ENCODE measurements at places on chromosomes 11 and 22. TPM values are rescaled to one million over a fixed set of nuclear protein-coding genes. Genes with fewer than 3 reads are reported as not detected.

The MMP20 gene
- polyA plus RNA-seq = not detected

DNA sequence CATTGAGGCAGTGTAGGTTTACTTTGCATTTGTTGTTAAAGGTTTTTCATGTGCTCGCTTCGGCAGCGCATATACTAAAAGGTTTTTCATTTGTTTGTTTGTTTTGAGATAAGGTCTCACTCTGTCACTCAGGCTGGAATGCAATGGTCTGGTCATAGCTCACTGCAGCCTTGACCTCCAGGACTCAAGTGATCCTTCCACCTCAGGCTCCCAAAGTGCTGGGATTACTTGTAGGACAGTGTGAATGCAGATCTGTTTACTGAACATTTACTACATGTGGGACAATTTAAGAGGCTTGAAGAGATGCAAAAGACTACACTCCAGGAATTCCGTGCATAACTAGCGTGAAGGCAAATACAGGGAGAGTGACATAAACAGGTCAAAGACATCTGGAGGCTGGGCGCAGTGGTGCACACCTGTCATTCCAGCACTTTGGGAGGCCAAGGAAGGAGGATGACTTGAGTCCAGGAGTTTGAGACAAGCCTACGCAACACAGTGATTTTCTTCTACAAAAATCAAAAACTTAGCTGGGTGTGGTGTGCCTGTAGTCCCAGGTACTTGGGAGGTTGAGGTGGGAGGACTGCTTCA lies 34.1 kb downstream of the YPEL1 start:
- DNase-seq = no peak

- DNase-seq = no peak
Observed at GRCh38 chr11:110349138-110349996, 53.0 kb upstream of the RDX start.

DNA sequence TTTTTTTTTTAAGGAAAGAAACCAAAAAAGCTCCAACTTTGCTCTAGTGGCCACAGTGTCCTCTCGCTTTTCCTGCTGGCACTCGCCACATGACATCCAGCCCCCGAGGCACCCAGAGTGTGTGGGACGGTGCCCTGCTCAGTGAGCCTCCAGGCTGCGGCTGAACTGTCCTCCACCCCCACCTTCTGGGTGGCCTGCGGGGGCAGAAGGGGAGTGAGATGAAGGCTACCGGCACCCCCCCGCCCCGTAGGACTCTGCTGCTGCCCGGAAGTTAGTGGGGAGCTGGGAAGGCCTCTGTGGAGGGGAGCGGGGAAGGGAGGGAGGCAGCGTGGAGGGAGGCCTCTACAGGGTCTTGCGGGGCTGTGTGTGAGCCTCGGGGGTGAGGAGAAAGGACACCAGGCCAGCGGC lies 264.4 kb downstream of the CTTN start:
- DNase-seq = no peak

GRCh38 chr11:46337626-46338345 lies 9.5 kb upstream of the DGKZ start:
- DNase-seq = no peak

The MMP27 gene
- polyA plus RNA-seq = not detected

- no peak for DNase-seq
Observed at GRCh38 chr22:35475545-35475944, 65.1 kb upstream of the RASD2 start.

The SERPIND1 gene
- polyA plus RNA-seq = 0.94 TPM

- no peak for DNase-seq
Observed at GRCh38 chr11:122165607-122166371, 49.8 kb upstream of the BLID start.

GRCh38 chr22:33577862-33578411 lies 342.3 kb downstream of the LARGE1 start:
- no peak for DNase-seq

DNA sequence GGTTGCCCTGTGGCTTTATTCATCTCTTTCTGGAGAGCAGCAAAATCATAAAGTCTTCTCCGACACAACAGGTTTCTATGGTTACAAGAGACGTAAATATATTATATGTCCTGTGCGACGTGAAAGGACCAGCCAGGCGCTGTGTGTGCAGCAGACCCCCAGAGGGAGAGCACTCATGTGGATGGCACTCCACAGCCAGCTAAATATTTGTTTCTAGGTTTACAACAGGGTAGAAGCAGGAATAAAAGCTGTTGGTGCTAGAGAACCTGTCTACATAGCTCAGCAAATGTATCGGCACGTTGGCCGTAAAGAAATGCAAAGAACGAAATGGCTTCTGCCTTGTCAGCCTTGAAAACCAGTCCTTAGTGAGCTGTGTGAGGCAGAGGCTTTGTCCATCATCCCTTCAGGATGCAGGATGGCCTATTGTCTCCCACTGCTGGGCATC lies 133.8 kb upstream of the PITPNB start:
- DNase-seq = no peak

- DNase-seq = no peak
Observed at GRCh38 chr11:31619980-31620379, 110.4 kb downstream of the ELP4 start.

DNA sequence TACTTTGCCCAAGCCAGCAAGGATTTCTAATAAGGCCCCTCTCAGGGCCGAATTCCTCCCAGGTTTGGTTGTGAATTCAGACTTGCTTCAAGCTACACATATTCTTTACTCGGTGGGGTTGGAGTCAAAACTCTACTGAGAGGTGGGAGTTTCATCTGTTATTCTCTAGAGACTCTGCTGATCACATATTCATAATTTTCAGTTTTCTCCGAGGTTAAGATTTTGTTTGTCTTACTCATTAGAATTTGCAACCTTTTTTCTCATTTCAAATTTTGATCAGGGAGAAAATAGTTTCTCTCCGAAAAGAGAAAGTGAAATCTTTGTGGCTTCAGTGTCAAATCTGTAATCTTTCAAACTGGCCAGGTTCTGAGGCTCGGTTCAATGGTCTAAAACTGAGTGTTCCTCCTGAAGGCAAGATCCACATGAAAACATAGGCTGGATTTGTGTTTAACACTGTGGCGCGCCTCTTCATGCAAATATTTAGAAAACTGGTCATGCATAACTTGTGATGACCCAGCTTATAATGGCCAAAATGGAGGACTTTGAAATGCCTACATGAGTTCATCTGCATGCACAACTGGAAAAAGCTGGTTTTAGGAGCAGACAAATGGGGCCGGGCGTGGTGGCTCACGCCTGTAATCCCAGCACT lies 21.5 kb upstream of the GSTP1 start:
- DNase-seq = no peak

DNA sequence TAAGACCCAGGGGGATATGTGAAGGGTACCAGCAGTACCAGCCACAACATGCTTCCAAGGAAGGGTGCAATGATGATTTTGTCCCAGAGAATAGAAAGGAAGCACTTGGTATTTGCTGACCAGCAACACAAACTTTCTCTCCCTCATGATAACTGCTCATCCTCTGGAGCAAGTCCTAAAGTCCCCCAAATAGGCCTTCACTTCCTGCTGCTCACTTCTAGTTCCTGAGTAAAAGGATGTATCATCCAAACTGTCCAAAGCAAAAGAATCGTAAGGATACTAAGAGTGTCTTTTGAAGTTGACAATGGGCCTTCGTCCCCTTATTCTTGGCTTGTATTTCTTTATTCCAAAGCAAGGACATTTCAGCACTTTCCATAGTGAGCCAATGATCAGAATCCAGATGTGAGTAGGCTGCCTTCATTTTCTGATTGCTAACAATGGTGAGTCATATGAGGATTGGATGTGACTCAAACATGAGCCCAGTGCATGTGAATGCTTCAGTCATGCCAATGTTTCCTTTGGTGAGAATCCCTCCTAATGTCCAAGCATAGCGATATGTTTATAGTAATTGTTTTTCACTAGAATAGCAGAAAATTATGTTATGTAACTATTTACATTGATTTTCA lies 243.4 kb upstream of the POU2AF2 start:
- peak; percentile 7 for DNase-seq

DNA sequence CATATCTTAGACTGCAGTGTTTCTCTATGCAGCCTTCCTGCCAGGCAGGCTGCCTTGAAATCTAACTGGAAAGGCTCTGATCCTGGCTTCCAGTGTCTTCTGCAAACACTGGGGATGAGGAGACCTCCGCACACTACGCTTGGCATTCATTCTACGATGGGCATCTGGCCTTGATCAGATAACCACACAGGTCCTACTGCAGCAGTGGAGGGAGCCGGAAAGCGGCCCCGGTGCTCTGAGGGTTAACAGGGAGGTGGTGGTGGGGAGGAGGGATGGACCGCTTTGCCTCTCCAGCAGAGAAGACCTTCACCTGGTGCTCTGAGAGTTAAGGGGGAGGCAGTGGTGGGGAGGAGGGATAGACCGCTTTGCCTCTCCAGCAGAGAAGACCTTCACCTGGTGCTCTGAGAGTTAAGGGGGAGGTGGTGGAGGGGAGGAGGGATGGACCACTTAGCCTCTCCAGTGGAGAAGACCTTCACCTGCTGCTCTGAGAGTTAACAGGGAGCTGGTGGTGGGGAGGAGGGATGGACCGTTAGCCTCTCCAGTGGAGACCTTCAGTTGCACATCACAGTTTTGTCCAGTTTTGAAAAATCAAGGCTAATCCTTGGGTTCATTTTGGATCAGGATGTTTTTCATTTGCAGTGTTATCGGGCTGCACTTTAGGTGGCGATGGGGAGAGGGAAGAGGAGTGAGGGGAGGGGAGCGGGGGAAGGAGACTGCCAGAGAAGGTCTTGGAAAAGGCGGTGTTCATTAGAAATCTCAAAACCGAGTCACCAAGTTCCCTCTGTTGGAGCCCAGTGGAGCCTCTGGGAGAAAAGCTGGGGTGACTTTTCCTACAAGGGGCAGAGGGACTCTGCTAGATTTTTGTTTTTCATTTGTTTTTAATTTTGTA lies 5.6 kb downstream of the GAL start:
- no peak for DNase-seq

The F2 gene
- polyA plus RNA-seq = 0.10 TPM

- DNase-seq = no peak
Observed at GRCh38 chr11:113881856-113882255, 6.5 kb upstream of the USP28 start.

DNA sequence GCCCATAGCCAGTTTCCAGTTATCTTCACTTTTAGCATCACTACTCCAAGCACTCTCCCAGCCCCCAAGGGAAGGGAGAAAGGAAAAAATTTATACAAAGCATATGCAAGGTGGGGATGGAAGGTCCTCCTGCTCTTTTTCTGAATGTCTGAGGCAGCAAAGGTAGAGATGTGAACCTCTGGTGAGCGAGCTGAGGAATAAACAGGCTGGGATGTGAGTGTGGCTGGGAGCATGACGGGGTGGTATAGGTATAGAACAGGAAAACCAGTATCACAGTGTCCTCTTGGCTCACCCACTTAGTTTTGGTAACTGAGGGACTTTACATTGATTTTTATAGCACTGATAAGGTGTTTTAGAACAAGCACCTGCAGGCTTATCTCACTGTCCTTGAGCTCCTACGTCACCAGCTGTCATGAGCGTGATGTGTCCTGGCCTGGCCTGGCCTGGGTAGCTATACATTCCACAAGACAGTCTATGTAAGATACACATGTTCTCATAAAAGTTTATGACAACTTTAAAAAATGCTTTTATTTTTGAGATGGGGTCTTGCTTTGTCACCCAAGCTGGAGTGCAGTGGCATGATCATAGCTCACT lies 10.3 kb upstream of the POLD3 start:
- no peak for DNase-seq

The ESAM gene
- polyA plus RNA-seq = 383 TPM

DNA sequence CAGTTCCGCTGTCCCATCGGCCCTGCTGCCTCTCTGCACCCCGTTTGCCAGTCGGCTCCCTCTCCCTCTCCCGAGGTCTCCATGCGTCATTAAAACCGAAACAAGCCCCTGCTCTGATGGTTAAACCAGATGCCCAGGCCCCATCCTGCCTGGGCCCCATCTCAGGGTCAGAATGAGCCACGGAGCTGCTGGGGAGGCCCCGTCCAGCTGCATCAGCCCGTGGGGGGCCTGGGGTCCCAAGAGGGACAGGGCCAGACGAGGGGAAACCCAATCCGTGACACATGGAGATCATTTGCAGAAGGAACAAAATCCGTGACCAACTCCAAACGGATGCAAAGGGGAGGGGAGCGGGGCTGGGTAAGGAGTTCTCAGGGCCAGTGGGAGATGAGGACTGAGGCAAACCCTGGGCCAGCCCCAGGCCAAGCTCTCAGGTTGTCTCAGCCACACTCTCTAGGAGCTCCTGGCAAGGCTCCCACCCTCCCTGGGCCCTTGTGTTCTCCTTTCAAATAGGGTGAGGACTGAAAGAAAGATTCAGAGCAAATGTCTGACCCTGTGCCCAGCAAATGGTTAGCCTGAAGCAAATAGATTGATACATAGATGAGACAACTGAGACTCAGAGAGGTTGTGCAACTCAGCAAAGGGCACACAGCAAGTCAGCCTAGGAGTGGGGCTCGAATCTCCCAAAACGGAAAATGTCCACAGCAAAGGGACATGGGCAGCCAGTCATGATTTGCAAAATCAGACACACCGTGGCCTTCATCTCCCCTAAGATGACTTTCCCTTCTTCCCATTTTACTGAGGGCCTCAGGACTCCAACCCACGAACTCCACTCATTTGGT lies 162.1 kb downstream of the MN1 start:
- DNase-seq = no peak

The CD248 gene
- 0.03 TPM for polyA plus RNA-seq

DNA sequence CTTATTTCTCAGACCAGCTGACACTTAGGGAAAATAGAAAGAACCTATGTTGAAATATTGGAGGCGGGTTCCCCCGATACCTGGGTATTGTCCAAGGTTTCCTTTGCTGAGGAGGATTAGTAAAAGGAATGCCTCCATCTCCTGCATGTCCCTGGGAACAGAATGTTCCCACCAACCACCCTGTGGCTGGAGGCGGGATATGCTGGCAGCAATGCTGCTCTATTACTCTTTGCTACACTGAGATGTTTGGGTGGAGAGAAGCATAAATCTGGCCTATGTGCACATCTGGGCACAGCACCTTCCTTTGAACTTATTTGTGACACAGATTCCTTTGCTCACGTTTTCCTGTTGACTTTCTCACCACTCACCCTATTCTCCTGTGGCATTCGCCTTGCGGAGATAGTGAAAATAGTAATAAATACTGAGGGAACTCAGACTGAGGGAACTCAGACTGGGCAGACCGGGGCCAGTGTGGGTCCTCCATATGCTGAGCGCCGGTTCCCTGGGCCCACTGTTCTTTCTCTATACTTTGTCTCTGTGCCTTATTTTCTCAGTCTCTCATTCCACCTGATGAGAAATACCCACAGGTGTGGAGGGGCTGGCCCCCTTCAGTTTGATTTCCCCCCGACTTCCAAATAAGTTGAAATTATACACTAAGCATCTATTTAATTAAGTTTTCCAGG lies 32.1 kb downstream of the IGLL1 start:
- no peak for DNase-seq

The MRGPRE gene
- polyA plus RNA-seq = not detected

GRCh38 chr11:45556851-45557707 lies 108.3 kb downstream of the CHST1 start:
- DNase-seq = no peak

Measured in endothelial cell of umbilical vein (primary cell).